ENCODE measurements at places on chromosomes 7 and 10. TPM values are rescaled to one million over a fixed set of nuclear protein-coding genes. Genes with fewer than 3 reads are reported as not detected.

Gene AKR1D1
- total RNA-seq: not detected

Gene ALDH18A1
- total RNA-seq: 80.7 TPM

Gene FGFBP3
- total RNA-seq: 2.2 TPM

Gene CACNA2D1
- total RNA-seq: 5.4 TPM

Gene ODAD2
- 0.59 TPM for total RNA-seq

Gene ADRB1
- total RNA-seq: 0.17 TPM

Gene COL28A1
- 0.17 TPM for total RNA-seq

Gene PAPSS2
- total RNA-seq: 41.7 TPM

Gene CPA1
- total RNA-seq: not detected

Gene CTAGE15
- not detected for total RNA-seq

Gene NUP205
- 59.2 TPM for total RNA-seq

Gene KLHL7
- total RNA-seq: 27.4 TPM

Gene CHAT
- total RNA-seq: not detected

Gene ZNF503
- 17.0 TPM for total RNA-seq

Gene TMED4
- 94.7 TPM for total RNA-seq

Gene SRRT
- total RNA-seq: 93.8 TPM

Gene OGDH
- total RNA-seq: 99.9 TPM

Gene NPC1L1
- not detected for total RNA-seq

Gene HERPUD2
- total RNA-seq: 16.6 TPM

Gene TMEM273
- total RNA-seq: not detected

Gene SNCG
- 18.3 TPM for total RNA-seq

Measured in bronchus fibroblast of lung (primary cell).